Activated T-cell treated with anti-CD3 and anti-CD28 coated beads, Interleukin-2, amount 50 U/mL, for 72 hours (primary cell): ENCODE measurements at places on chromosomes 2 and 18. TPM values are rescaled to one million over a fixed set of nuclear protein-coding genes. Genes with fewer than 3 reads are reported as not detected.

GRCh38 chr2:150388289-150388625, 99.2 kb downstream of the RND3 start:
- DNase-seq: no peak

DNA sequence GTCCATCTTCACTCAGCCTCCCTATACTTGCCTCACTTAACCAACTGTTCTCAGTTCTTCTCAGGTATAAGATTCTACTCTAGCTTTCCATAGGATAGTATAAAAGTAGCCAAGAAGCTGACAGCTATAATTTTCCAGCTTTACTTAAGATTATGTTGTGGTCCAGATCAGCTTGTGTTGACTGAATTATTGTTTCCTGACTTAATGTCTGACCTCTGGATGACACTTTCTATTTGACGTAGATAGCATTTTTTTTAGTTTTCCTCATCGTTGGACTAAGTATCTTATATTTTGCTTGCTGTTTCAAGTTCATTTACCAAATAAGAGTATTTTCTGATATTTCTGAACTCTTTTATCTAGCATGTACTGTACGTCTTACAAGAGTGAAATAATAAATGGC, 1272.5 kb upstream of the CDH2 start:
- no peak for DNase-seq

GRCh38 chr2:163407296-163407695, 328.5 kb downstream of the FIGN start:
- DNase-seq: no peak

GRCh38 chr2:233112776-233113452, 52.8 kb downstream of the INPP5D start:
- DNase-seq: no peak

DNA sequence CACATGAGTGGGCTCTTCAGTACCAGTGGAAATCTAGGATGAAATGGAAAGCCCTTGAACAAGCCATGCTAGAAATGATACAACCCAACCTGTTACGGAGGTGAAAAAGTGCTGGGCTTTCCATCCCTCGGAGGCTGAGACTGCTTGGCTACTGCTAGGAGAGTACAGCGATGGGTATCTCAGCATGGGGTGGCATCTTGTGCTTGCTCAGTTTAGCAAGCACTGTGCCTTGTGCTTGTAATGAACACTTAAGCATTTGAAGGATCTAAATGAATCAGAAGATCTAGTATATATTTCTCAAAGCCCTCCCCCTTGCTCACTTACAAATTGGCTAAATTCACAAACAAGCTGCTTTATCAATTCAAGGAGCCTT, 44.3 kb upstream of the EHBP1 start:
- DNase-seq: no peak

DNA sequence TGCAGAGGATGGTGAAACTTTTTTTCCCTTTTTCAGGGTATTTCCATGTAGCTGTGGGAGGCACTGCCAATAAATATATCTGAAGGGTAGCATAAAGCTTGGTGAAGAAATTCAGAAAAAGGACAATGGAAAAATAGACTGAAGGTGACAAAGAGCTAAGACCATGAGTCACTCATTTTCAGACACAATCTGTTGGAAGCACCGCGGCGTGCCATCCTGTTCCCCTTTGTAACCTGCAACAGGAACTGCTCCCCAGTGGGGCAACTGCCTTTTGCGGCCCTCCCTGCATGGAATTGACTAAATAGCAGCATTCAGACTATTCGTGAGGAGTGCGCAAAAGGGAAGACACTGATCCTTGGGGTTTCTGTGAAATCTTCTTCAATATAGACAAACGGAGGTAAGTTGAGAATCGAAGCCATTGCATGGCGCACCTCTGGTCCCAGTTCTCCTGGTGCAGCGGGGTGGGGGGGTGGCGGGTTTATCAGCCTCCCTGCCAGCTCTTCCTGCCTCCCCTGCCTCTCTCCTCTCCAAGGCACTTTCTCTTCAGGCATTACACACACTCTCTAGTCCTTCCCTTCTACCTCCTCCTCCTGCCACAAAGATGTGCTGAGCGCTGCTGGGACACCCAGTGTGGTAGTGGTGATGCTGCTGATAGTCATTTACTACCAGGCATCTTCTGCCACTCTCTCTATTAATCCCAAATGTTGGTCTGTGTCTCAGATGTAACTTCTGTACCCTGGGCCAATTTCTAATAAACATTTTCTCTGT, 126.2 kb upstream of the TMEM200C start:
- DNase-seq: no peak

DNA sequence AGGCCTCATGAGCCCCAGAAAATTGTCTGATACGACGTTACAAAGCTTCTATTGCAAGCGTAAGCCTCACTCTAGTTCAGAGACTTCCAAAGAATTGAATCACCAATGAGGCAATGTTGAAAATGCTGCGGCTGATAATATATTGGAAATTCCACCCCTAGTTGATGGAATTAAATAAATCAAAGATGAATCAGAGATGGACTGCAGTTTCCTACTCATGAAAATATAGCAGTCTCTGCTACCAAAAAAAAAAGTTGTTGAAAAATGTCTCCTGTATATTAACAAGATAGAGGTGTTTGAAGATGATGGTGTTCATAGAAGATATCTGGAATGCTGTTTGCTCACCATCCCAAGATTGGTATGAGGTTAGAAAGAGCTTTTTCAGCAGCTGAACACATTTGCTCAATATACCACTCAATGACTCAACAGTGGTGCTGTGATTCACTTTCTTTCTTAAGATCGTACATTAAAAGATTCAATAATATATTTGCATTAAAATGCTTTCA, 99.8 kb upstream of the ARHGAP28 start:
- no peak for DNase-seq

DNA sequence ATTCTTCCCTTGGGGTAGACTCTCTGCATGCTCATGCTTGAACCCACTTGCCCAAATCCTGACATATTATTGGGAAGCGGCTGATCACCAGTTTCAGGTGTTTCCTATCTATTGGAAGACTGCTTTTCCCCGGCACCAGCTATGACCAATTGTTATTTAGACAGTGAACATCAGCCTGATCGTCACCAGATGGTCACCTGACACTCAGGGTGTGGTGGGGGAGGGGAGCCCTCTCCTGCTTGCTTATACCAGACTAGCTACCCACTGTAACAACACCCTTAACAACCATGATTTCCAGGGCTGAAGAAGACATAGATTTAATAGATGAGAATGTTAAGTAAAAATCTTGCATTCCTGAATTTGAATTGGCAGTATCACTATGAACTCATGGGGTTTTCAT, 44.3 kb downstream of the RBM43 start:
- no peak for DNase-seq

DNA sequence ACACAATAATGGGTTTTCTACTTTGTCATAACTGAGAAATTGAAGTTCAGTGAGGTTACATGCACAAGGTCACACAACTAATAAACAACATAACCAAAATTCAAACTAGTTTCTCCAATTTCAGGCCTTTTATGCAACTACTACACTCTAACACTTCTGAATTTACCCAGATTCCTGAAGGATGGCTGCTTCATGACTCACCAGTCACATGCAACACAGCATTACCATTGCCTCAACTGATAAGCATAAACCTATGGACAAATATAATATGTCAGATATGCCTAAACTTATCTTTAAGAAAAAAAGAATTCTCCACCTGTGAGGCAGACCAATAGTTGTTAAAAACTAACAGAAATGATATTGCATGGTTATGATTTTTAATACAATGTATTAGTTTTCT, 586.5 kb upstream of the SLC8A1 start:
- DNase-seq: no peak

- no peak for DNase-seq
These were observed 97.9 kb downstream of the ANKRD12 start for GRCh38 chr18:9234528-9234927.

DNA sequence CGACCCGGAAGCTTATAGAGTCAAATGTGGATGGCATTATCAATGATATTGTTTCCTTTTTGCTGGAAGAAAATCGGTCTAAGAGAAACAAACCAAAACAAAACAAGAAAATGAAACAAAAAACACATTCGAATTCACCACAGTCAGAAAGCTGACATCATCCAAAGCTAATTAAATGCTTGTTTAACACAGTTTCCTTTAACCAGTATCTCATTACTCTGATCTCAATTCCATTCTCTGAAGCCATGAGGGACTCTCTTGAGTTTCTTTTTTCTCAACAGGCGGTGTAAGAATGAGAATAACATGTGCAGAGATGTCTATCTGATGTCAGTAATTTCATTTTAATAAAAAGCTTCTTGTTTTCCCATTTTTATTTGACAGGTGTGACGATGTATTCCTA, 1448.3 kb upstream of the DDX18 start:
- no peak for DNase-seq

DNA sequence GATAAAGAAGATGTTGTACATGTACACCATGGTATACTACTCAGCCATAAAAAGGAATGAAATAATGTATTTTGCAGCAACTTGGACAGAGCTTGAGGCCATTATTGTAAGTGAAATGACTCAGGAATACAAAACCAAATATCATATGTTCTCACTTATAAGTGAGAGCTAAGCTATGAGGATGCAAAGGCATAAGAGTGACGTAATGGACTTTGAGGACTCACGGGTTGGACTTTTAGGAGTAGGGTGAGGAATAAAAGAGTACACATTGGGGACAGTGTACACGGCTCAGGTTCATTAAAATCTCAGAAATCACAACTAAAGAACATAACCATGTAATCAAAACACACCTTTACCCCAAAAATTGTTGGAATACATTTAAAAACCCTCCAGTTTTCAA, 206.4 kb downstream of the RIT2 start:
- DNase-seq: no peak

DNA sequence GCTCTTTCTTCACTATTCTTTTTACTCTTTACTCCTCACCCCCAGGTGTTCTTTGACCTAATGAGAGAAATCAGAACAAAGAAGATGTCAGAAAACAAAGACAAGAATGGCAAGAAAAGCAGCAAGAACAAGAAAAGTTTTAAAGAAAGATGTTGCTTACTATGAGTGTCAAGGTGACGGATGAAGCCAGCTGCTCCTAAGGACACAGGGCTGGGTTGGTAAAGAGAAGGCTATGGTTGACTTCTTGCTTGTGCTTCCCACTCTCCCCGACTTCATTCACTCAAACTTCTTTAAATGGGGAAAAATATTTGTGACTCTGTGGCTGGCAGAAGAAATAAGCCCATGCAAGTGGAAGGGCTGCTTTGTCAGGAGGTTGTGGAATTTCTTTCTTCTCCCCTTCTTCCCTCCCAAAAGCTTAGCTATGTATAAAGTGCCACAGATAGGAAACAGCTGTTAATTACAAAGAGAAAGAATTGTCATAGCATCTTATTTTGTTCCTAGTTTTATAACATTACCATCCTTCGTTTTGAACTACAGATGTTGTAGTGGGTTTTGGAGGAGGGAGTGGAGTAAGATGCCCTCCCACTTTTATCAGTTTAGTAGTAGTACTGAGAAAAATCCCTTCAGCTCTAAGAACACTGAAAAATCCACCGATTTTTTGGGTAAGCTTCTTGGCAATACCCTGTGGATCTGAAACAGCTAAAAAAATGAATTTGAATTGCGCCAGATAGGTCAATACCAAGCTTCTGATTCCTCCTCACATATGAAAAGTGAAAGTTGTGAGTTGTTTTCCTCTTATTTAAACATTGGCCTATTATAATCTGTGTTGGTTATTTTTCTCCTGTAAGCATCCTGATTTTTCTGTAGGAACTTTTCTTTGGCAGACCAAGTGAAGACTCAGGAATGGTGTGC, 40.7 kb downstream of the RALB start:
- no peak for DNase-seq

DNA sequence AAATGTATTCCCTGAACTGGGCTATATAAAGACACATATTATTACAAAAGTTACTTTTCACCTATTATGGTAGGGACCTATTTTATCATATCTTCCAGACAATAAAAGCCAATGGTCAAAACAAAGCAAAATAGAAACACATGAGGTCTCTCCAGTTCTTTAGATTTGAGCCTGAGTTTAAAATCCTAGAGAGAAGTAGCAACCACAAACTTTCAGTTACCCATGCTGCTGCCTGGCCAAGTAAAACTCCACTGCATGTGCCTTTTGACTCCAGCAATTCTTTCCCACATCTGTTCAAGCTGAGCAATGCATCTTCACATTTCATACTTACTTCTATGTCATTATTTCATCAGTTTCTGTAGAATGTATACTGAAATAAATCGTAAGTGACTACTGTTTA, 405.3 kb downstream of the STK39 start:
- no peak for DNase-seq

- DNase-seq: no peak
These were observed 296.5 kb upstream of the GYPC start for GRCh38 chr2:126359494-126359893.

- DNase-seq: no peak
These were observed 89.2 kb downstream of the LONRF2 start for GRCh38 chr2:100233061-100233460.

GRCh38 chr2:42361728-42362283, 789 bp upstream of the COX7A2L start:
- DNase-seq: no peak

- no peak for DNase-seq
These were observed 13.3 kb downstream of the MPP4 start for GRCh38 chr2:201685156-201685555.

DNA sequence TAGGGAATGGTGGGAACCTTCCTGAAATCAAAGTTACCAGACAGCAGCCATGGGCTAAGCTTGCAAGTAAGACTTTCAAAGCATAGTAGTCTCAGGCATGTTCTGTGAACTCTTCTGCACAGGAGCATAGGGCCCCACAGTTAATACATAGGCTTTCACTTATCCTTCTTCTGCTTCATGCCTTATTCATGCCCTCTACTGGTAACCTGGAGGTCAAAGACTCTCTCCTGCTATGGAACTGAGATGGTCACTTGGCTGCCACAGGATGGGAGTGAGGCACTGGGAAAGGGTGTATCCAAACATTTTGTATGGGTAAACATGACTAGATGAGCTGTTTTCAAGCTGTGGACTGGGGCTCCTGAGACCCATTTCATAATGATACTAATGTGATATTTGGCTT, 49.1 kb upstream of the ZNF638 start:
- DNase-seq: no peak

Gene FEV
- not detected for total RNA-seq

Gene FAM110C
- 0.72 TPM for total RNA-seq

Gene ID2
- total RNA-seq: 223 TPM

Gene BCL11A
- total RNA-seq: 1.00 TPM

Gene GALR1
- total RNA-seq: not detected

Gene CENPA
- total RNA-seq: 43.2 TPM

Gene DSC2
- not detected for total RNA-seq

Gene KCNJ13
- total RNA-seq: not detected

Gene REG3G
- not detected for total RNA-seq

Gene PRPF40A
- 127 TPM for total RNA-seq

Gene IL1F10
- total RNA-seq: not detected

Gene HAAO
- 6.1 TPM for total RNA-seq
